RWPE2 (cell line): ENCODE measurements at places on chromosomes 3 and 15.

DNA sequence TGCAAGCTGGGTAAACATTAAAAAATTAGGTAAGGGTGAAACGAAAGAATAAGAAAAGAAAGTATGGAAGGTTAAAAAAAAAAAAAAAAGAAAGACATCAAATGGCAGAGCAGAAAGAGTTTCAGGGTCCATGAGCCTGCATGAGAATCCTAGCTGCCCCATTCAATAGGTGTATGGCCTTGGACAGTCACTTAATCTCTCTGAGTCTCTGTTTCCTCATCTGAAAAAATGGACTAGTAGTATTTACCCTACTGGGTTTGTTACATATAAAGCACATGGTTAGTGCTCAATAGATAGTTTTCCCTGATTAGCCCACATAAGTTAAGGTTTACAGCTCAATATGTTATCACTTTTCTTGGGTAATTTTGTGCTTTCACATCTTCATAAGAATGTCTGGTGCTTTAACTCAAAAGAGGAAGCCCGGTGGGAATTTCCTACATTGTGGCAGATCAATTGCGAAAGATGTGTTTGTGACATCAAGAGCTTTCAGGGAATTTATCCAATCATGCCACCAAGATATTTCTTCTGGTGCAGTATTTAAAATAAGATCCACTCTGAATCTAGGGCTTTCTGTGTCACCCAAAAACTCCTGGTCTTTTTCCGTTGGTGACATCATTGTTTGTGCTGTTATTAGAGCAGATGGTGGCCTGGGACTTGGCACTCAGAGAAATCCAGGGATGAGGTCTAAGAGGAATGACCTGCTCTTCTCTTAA is 57.2 kb upstream of the UBE2E1 start:
- DNase-seq = no peak

- no peak for DNase-seq
Observed at GRCh38 chr3:126197854-126198584, 17.6 kb upstream of the ALDH1L1 start.

DNA sequence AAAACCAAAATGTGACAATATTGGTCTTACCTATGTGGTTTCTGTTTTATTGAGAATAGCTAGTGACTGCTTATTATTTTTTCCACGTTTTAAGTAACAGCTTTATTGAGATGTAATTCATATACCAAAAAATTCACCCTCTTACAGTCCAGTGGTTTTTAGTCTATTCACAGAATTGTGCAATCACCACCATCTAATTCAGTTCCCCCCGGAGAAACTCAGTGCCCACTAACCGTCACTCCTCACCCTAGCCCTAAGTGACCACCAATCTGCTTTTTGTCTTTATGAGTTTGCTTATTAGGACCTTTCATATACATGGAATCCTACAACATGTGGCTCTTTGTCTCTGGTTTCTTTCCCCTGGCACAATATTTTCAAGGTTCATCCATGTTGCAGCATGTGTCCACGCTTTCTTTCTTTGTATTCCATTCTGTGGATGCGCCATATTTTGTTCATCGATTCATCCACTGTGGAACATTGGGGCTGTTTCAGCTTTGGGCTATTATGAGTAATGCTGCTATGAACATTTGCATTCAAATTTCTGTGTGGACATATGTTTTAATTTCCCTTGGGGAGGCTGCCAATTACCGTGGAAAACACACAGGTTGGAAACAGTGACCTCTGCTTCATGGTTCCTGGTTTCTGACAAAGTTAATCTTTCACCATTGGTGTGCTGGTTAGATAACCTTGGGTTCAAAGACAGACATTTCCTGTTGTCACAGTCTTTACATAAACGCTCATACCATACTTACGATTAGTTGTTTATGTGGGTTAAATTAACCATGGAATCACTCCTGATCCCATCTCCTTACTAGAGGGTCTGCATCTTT is 3.2 kb upstream of the BCL2L10 start:
- no peak for DNase-seq

- DNase-seq = no peak
Observed at GRCh38 chr3:105629718-105630117, 239.1 kb downstream of the CBLB start.

GRCh38 chr3:22959593-22959992 is 243.5 kb upstream of the UBE2E2 start:
- no peak for DNase-seq

- no peak for DNase-seq
Observed at GRCh38 chr15:71189718-71190117, 74.4 kb downstream of the THSD4 start.

- no peak for DNase-seq
Observed at GRCh38 chr3:45951946-45952345, 8.7 kb downstream of the CXCR6 start.

- no peak for DNase-seq
Observed at GRCh38 chr3:117622171-117622841, 912.7 kb downstream of the TUSC7 start.

GRCh38 chr15:34693053-34693744 is 61.6 kb downstream of the GJD2 start:
- DNase-seq = no peak

GRCh38 chr3:48535578-48535977 is 21.0 kb downstream of the PFKFB4 start:
- DNase-seq = no peak

DNA sequence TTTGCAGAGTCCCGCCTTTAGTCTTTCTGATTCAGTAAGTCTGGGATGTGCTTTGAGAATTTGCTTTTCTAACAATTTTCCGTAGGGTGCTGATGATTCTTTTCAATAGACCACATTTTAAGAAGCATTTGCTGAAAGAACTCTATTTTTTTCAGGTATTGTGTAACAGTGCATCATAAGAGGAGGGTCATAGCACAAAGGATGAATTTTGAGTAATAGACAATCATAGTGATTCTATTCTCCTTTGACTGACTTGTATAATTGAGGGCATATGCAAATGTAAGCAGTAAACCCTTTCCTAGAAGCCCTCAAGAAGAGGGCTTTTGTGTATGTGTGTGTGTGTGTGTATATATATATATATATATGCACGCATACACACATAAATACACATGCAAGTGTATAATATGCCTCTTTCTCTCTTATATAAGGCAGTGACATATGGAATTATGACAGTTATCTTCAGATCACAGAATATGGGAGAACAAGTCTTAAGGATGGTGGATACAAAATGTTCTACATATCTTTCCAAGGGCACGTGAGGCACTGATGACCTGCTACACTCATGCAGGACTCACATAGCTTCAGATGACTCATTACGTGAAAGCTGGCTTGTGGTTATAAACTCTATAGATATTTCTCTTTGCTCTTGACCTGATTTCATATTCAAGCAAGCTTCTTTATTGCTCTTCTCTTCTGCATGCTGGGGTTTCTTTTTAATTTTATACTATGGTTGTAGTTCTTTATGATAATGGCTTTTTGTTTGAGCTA is 6.5 kb upstream of the PLSCR1 start:
- no peak for DNase-seq

DNA sequence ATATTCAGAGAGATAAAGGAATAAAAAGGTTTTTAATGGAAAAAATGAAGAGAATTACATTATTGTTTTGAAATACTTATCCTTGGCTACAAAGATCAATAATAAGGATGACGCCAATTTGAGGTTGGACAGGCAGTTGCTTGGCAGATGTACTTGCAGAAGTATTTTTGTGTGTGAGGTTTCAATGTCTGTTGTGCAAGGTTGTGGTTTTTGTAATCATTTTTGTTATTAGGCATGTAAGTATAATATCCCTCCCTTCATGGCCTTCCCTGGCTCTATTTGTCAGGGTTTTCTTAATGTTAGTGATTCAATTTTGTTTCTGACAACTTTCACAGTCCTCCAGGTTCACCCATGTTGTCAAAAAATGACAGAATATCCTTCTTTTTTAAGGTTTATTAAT is 105.9 kb downstream of the OTOL1 start:
- no peak for DNase-seq

DNA sequence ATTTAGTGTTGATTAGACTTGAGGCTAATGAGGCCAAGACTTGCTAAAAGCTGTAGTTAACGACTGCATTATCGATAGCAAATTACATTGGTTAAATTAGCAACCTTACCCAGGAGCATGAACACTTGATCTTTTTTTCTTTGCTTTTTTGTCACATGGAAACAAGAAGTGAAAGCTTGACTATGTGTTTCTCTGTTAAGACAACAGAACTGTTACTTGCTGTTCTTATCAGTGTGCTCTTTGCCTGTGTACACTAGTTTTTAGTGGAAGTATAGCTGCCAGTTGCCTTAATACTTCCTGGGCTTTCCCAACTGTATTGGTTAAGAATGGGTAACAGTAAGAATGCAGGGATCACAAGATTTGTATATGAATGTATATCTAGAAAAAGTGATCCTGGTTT is 625.5 kb downstream of the NAALADL2 start:
- no peak for DNase-seq

DNA sequence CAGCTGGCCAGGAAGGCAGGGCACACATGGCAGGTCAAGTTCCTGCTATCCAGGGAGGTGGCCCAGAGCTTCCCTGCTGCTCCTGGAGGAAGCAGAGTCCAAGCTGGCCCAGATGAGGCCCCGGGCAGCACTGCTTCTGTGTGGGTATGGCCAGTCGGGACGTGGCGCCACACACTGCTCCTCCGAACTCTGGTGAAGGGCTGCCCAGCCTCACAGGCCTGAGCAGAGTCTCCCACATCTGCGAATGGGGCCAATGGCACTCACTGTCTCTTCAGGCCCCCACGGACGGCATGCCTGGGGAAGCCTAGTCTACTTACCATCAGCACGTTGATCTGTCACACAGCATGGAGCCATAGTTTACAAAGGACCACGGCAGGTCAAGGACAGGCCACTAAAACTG is 2.5 kb upstream of the PLA2G4F start:
- DNase-seq = peak; percentile 47

- DNase-seq = no peak
Observed at GRCh38 chr15:49990835-49991545, 128.0 kb downstream of the ATP8B4 start.

DNA sequence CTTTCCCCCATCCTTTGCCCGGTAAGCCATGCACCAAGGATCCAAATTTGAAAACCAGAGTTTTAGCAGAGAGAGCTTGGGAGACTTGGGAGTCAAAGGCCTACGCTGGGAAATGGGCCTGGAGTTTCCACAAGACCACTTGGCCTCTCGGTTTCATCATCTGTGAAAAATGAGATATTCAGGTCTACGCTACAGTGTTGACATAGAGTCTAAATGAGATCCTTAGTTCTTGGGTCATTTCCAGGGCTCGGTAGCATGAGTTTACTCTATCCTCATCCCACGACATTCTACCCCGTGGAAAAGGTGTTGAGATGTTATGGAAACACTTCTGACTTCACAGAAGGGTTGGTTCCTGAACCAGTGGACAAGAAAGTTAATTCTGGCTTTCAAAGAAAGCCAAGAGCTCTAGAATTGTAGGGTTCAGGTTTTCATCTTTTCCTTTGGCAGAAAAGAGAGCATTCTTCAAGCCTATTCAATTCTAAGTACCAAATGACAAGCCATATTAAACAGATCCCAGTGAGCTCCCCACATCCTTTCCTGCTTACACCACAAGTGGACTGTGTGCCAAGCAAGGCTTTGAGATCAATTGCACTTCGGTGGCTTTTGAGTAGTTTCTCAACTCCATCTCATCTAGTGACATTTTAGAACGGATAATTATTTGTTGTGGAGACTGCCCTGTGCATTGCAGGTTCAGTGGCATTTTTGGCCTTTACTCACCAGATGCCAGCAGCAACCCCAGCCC is 219.7 kb downstream of the SLCO3A1 start:
- no peak for DNase-seq

GRCh38 chr15:57565311-57565710 is 26.4 kb upstream of the MYZAP start:
- peak; percentile 76 for DNase-seq

DNA sequence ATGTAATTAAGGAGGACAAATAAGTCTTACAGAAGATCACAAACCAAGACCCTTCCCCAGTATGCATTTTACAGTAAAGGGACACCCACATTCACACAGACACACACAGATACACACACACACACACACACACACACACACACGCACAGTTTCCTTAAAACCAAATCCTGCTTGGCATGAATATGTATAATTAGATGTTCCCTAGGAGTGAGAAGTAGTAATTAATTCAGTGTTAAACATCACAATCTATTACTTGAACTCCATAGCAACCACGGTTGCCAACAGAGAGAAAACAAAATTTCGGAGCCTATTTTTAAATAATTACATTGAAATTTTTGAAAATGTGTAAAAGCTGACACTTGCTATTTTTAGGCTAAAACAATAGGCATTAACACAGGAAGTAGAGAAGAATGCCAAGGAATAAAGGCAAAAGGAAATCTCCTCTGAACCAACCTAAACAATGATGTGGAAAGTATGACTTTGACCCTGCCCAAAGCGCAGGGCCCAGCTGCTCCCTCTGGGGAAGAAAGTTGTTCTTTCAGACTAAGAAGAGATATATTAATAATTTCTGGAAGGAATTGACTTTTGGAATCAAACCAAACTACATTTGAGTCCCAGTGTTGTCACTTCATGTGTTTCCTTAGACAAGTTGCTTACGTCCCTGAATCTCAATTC is 215.3 kb downstream of the CPNE4 start:
- no peak for DNase-seq

GRCh38 chr3:63344661-63345060 is 66.6 kb downstream of the SYNPR start:
- no peak for DNase-seq

- no peak for DNase-seq
Observed at GRCh38 chr3:104696470-104696869, 670.2 kb upstream of the ALCAM start.

DNA sequence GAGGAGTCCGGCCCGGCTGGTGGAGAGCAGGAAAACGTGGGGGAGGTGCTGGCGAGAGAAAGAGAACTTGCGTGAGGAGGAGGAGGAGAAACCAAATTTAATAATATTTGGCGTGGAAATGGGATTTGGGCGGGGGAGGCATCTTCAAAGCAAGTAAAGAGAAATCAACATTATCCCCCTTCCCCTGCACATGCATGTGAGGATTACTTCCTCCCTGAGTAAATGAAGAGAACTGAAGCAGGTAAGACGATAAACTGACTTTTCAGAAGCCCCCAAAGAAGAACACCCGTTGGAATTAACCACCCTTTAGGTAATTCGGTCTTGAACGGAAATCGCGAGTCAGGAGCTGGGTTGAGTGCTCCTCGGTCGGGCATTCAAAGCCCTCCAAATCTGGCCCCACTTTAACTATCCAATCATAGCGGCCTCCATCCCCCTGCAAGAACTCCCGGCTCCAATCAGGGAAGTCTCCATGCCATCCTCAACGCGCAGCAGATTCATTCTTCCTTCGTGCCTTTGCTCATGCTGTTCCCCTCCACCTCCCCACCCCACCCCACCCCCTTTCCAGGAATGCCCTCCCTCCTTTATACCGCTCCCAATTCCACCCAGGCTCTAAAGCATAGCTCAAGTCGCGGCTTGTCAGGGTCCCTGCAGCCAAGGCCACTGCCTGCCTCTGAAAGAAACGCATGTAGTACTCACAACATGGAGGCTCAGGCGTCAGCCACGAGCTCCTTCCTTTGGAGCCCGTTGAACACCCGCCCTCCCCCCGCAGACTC is 545 bp upstream of the RFX7 start:
- DNase-seq = peak; percentile 89

- no peak for DNase-seq
Observed at GRCh38 chr15:66508293-66508883, 3.3 kb downstream of the ZWILCH start.
